Endothelial cell of umbilical vein (primary cell): ENCODE measurements at places on chromosomes 1 and 21. TPM values are rescaled to one million over a fixed set of nuclear protein-coding genes. Genes with fewer than 3 reads are reported as not detected.

The HSF2BP gene
- polyA plus RNA-seq = 0.37 and 0.41 TPM in 2 replicates

The ADAR gene
- polyA plus RNA-seq = 79.6 and 88.2 TPM in 2 replicates

The KIF21B gene
- 1.8 and 1.9 TPM in 2 replicates for polyA plus RNA-seq

The WDTC1 gene
- polyA plus RNA-seq = 15.4 and 15.9 TPM in 2 replicates

The RGS8 gene
- polyA plus RNA-seq = not detected in 2 replicates

The PPM1J gene
- 3.1 and 3.2 TPM in 2 replicates for polyA plus RNA-seq

The FOXO6 gene
- polyA plus RNA-seq = 0.04 and 0.05 TPM in 2 replicates

The TGFB2 gene
- 21.2 TPM in 2 replicates for polyA plus RNA-seq

The AKNAD1 gene
- not detected in 2 replicates for polyA plus RNA-seq

The DNAH14 gene
- 1.3 and 1.5 TPM in 2 replicates for polyA plus RNA-seq

The AK5 gene
- 3.4 and 5.0 TPM in 2 replicates for polyA plus RNA-seq

The SELENON gene
- polyA plus RNA-seq = 112 and 117 TPM in 2 replicates

The NHLH1 gene
- polyA plus RNA-seq = 0.46 and 0.60 TPM in 2 replicates

The SHCBP1L gene
- 0.11 TPM in 1 of 2 replicates, not detected in the other for polyA plus RNA-seq
